Umbilical cord (tissue), 2 donors: ENCODE measurements at places on chromosomes 2 and 18. TPM values are rescaled to one million over a fixed set of nuclear protein-coding genes. Genes with fewer than 3 reads are reported as not detected.

The ANKZF1 gene
- 27.9 TPM for total RNA-seq

The LYPD6B gene
- total RNA-seq = 4.3 TPM

- DNase-seq = no peak
These were observed 361.6 kb downstream of the SOX11 start for GRCh38 chr2:6053743-6054142.

- DNase-seq = no peak
These were observed 156.7 kb upstream of the SALL3 start for GRCh38 chr18:78822949-78823285.

DNA sequence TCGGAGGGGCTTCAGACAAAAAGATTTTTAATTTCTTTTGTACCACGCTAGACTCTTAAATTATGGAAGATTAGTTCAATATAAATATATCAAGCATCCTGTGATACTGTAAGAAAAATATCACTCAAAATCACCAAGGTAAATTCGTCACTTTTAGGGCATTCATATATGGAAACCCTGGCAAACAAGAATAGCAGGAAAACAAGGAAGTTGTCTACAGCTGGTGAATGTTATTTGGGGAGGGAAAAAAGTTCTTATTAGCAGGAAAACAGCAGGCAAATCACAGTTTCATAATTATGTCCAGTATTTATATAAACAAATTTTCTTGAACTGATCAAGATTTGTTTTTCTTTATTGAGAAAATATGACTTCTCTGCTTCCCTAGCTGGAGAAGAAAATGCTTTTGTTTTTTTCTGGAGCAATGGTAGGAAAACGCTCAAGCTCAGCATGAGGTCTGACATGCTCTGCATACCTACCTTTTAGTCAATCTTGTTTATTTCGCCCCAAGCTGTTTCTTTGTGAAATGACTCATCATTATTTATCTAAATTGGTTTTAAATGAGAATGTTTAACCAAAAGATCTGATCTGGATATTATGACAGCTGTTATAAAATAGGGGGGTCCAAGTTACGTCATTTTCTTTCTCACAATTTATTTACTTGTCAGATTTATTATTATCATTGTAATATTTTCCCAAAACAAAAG, 14.7 kb downstream of the LINC00305 start:
- DNase-seq = no peak

DNA sequence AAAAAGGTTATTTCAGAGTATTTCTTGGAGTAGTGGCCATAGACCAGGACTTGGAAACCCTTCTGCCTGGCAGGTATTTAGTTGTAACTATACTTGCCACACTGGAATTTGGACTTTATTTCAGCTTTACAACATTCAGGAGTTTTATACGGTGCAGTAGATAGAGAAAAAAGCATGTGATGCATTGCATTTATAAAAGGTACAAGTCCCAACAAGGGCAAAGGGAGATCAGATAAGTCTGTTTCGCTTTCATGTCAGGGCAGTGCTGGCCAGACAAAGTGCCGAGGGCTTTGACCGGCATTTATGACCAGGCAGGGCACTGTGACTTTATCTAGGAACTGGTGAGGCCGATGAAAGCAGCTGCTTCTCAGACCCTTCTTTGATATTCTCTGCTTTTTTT, 145.4 kb downstream of the RTN4 start:
- no peak for DNase-seq

- DNase-seq = peak; percentile 66
These were observed 246.0 kb downstream of the LDLRAD4 start for GRCh38 chr18:13464432-13465123.

GRCh38 chr18:75923169-75923568, 495.7 kb upstream of the SMIM21 start:
- peak; percentile 67 for DNase-seq

DNA sequence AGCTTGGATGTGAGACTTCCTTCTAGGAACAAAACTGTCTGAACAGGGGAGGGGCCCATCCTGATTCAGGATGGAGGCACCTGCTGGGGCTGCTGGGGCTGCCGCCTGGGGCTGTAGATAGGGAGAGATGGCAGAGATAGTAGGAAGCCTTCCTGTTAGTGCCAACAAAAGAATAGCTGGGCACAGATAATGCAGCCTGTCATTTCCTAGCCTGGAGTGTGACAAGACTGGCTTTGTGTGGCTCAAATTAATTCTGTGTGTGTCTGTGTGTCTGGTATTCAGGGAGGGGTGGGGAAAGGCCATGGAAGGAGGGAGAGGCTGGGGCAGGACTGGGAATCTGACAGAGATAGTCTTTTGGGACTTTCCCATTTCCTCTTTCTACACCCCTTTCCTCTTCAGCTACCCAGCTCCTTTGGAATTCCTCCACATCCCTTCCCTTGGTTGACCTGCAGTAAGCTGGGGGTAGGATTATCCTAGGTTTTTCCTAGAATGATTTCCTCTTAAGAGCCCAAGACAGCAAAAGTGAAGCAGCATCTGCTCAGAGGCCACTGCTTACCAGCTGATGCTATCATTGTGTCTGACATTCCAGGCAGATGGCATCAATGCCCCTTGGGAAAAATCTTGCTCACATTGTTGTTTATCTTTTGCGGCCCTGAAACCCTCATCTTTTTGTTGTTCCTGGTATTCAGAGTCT, 144.9 kb upstream of the LHCGR start:
- no peak for DNase-seq
